ENCODE measurements at places on chromosomes 4 and X.

GRCh38 chr4:90842960-90843359, 715.8 kb downstream of the CCSER1 start:
- DNase-seq = no peak

DNA sequence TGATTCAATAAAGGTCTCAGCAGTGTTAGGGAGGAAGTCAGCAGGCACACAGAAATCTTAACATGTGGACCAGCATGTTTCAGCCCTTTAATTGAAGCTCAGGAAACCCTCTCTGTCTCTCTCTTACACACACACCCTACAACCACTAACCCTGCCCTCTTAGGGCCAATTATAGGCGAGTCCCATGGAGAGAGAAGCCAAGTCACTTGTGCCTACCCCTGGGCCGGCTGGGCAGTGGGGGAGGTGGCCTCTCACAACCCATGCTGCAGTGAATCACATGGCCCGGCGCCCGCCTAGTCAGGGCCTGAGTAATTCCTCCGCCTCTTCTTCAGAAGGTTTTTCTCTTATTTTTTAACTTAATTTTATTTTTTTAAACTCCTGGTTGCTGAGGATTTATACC, 3.7 kb downstream of the FGD1 start:
- DNase-seq = no peak

DNA sequence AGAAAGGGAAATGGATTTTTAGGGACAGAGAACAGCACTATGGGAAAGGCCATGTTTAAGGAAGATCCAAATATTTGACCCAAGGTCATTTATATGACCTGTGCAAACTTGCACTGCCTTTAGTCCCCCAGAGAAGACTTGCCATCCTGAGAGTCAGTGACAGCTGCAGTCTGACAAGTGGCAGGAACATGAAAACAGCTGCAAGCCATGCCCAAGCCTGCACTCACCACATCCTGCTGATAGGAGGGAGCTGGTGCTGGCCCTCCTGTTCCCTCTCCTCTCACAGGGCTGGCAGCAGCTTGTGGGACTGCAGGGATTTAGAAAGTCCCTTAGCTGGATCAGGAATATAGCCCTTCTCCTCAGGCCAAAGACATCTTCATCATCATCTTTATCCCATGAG, 187.7 kb downstream of the RAP1GDS1 start:
- no peak for DNase-seq

GRCh38 chr4:182878633-182879495, 38.3 kb downstream of the DCTD start:
- no peak for DNase-seq

Measured in KG1 (cell line).